ENCODE measurements at places on chromosomes 7 and 10.

- H3K4me3 ChIP-seq, result no peak overlapping the region
- H3K4me1 ChIP-seq, result no peaks in the 10 kb centered on the region
- H3K36me3 ChIP-seq, result no peaks in the 10 kb centered on the region
- no peaks in the 10 kb centered on the region for H3K27me3 ChIP-seq
These were observed 51.0 kb downstream of the ORC5 start for GRCh38 chr7:104156842-104157277.

DNA sequence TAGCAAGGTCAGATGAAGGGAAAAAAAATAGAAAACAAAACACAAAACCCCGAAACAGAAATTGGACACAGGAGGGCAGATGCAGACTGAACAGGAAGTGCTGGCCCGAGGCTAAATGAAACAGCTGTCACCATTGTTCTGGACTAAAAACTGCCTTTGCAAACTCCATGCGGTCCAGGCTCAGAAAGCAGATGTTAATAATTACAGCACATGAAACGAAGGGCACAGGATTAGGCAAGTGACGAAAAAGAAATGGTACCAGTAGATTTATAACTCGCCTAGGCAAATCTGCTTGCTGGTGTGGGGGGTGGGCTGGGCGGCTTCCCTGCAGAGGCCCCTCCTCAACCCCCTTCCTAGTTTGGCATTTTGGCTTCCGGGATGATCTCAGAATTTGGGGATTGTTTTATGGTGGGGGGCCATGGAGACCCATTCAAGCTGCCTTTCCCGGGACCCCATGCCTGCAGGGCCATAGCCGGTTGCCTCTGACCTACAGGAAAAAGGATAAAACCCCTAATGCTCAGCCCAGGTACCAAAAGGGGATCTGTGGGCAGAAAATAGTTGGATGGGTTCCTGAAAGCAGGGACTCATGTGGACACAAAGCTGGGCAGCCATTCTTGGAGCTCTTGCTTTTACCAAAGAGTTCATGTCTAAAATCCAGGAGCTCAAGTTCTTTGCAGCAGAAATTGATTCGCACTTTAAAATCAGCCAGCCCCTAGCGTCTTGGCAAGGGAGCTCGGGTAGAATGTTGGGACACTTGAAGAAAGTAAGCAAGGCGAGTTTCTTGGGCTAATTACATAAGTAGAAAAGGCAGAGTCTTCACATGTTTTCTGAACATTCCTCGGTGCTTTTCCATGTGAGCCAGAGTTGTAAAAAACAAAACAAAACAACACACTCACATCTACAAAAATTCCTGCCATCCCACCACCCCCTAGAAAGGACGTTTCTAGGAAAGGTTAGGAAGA lies 39.0 kb upstream of the EMX2 start:
- no peaks in the 10 kb centered on the region for H3K4me1 ChIP-seq
- DNase-seq, result no peak
- H3K27ac ChIP-seq, result no peak overlapping the region
- no peaks in the 10 kb centered on the region for H3K27me3 ChIP-seq
- no peak overlapping the region for H3K4me3 ChIP-seq
- H3K36me3 ChIP-seq, result no peaks in the 10 kb centered on the region

- no peaks in the 10 kb centered on the region for H3K27me3 ChIP-seq
- H3K4me3 ChIP-seq, result no peak overlapping the region
- DNase-seq, result no peak
- no peaks in the 10 kb centered on the region for H3K4me1 ChIP-seq
- no peaks in the 10 kb centered on the region for H3K36me3 ChIP-seq
These were observed 203.4 kb downstream of the IMMP2L start for GRCh38 chr7:111358915-111359314.

DNA sequence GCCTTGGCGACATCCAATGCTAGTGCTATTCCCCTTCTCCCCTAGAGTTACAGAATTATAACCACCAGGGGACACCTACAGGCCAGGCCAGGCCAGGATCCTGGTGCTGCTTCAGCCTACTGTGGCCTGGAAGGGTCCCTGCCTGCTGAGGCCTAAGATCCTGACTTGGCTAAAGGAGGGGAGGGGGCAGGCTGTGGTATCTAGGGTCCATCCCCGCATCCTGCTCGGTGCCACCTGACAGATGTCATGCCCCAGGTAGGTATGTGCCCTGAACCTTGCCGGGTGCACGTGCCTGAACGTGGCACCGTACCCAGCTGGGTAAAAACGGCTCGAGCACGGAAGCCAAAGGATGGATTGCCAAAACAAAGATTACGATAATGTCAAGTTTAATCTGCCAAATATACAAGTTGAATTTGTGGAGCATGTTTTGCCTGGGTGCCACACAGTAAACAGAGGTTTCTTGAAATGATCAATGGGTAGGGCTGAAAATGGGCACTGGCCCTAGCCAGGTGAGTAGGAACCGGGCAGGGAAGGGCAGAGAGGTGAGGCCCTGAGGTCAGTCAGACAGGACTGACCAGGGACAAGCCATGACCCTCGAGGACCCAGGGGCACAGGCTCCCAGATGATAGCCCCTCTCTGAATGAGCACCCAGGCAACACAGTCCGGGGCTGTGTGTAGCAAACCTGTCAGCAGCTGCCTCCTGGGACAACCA lies 12.6 kb downstream of the PDAP1 start:
- H3K4me3 ChIP-seq, result no peak overlapping the region
- no peak overlapping the region for H3K27ac ChIP-seq
- H3K4me1 ChIP-seq, result peaks cover 6% of the 10 kb centered on the region
- DNase-seq, result no peak
- H3K27me3 ChIP-seq, result no peaks in the 10 kb centered on the region
- H3K36me3 ChIP-seq, result peaks cover 40% of the 10 kb centered on the region

GRCh38 chr10:28236591-28236990 lies 66.3 kb downstream of the MPP7 start:
- H3K36me3 ChIP-seq, result no peaks in the 10 kb centered on the region
- H3K27ac ChIP-seq, result no peak overlapping the region
- H3K4me3 ChIP-seq, result no peak overlapping the region
- no peak for DNase-seq
- H3K27me3 ChIP-seq, result no peaks in the 10 kb centered on the region

DNA sequence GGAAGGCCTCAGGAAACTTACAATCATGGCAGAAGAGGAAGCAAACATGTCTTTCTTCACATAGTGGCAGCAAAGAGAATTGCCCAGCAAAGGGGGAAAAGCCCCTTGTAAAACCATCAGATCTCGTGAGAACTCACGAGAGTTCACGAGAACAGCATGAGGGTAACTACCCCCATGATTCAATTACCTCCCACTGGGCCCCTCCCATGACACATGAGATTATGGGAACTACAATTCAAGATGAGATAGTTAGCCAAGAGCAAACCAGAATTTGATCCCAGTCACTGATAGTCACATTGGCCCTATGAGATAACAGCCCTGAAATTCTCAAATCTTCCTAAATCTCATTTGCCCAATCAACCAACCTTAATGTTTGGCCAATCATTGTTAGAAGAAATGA lies 18.2 kb upstream of the ITPRID1 start:
- no peaks in the 10 kb centered on the region for H3K27me3 ChIP-seq
- H3K36me3 ChIP-seq, result no peaks in the 10 kb centered on the region
- no peak overlapping the region for H3K4me3 ChIP-seq
- H3K4me1 ChIP-seq, result no peaks in the 10 kb centered on the region
- DNase-seq, result no peak

- H3K4me1 ChIP-seq, result no peaks in the 10 kb centered on the region
- H3K4me3 ChIP-seq, result no peak overlapping the region
- H3K27ac ChIP-seq, result no peak overlapping the region
- no peak for DNase-seq
- no peaks in the 10 kb centered on the region for H3K27me3 ChIP-seq
These were observed 138.0 kb downstream of the FAM53B start for GRCh38 chr10:124605856-124606812.

GRCh38 chr7:86653919-86654659 lies 10.4 kb downstream of the GRM3 start:
- no peaks in the 10 kb centered on the region for H3K36me3 ChIP-seq
- DNase-seq, result no peak
- H3K4me1 ChIP-seq, result no peaks in the 10 kb centered on the region
- no peaks in the 10 kb centered on the region for H3K27me3 ChIP-seq

DNA sequence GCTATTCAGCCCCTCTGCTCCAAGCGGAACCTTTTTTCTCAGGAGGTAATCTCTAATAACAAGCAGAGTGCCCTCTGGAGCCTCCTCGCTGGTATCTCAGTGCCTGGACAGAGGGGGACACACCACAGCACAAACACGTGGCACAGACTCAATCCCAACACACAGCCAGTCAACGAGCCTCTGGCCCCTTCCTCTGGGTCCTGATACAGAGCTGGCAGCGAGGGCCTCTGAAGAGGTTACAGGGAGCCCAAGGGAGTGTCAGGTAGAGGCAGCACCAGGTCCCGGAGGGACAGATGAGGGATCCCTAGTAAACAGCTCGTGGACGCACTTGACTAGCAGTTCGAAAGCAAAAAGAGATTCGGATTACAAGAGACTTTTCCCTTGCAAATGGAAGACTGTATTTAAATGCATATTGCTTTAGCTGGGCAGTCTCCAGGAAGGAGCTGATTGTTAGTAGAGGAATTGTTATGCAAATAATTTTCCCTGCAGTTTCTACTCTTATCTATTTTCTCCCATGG lies 14.1 kb downstream of the CXCL12 start:
- peak overlapping the region; percentile 18 for H3K27ac ChIP-seq
- peaks cover 9% of the 10 kb centered on the region for H3K4me1 ChIP-seq

DNA sequence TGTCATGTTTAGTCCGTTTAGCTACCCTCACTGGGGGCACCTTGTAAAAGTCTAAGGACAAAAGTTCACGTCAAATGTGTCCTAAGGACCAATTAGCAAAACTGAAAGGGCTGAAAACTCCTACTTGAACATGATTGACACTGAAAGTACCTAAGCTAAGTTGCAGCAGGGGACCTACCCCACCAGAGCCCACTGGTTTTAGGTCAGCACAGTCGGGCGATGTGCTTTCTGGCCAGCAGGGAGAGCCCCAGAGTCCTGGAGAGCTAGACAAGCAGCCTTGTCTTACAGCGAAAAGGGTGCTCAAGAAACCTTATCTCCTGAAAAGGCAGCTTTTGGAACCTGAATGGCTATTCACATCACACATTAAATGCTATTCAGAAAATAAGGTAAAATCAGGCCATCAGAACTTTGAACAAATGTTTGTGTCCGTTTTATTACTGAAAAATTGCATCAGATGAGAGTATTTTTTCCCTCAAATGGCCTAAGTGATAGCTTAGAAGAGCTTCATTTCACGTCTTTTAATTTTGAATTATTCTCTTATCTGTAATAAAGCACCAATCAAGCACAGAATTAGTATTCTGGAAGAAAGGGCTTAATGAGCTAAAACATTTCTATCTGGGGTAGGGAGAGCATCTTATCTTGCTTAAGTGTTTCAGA lies 52.2 kb upstream of the MKI67 start:
- H3K36me3 ChIP-seq, result no peaks in the 10 kb centered on the region
- peak; percentile 41 for DNase-seq

- peaks cover 3% of the 10 kb centered on the region for H3K36me3 ChIP-seq
- no peaks in the 10 kb centered on the region for H3K27me3 ChIP-seq
- H3K27ac ChIP-seq, result no peak overlapping the region
These were observed 50.6 kb upstream of the MTURN start for GRCh38 chr7:30084212-30084611.

DNA sequence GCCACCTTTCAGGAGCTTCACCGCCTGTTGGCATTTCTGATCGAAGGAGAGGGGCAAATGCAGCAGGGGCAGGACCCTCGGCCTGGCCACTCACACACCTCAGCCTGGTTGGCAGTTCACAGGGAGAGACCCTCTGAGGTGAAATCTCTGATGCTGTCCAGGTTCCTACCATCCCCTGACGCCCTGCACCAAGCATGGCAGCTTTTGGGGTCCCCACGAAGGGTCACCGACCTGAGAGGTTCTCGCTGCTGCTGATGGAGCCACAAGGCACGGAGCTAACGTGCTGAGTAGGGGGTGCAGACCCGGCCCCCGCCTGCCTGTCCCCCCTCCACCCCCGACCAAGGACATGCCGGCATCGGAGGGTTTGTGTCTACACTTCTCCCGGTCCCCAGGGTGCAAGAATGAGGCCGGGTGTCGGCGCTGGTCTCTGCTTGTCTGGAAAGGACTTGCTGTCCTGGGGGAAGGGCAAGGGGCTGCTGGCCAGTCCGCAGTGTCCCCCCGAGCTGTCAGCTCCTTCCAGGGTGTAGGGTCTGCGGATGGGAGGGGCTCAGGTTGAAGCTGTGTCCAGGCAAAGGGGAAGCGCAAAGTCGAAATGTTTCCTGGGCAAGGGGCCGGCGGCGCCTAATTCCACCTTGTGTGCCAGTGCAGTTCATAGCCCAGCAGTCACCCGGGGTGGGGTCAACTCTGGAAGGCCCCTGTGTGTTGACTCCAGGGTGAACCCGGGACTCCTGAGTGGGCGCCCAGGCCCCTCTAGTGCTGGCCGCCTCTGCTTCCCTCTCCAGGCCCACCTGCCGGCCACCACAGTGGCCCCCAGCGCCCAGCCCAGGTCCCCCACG lies 132.6 kb downstream of the DNAJB6 start:
- H3K36me3 ChIP-seq, result peaks cover 3% of the 10 kb centered on the region
- H3K27ac ChIP-seq, result no peak overlapping the region

GRCh38 chr10:55441777-55442176 lies 640.7 kb upstream of the PCDH15 start:
- no peak overlapping the region for H3K4me3 ChIP-seq
- H3K36me3 ChIP-seq, result no peaks in the 10 kb centered on the region
- H3K27me3 ChIP-seq, result no peaks in the 10 kb centered on the region

GRCh38 chr10:8752146-8752843 lies 697.8 kb downstream of the GATA3 start:
- no peaks in the 10 kb centered on the region for H3K36me3 ChIP-seq
- no peaks in the 10 kb centered on the region for H3K4me1 ChIP-seq
- no peak overlapping the region for H3K4me3 ChIP-seq
- H3K27me3 ChIP-seq, result no peaks in the 10 kb centered on the region
- no peak for DNase-seq
- H3K27ac ChIP-seq, result no peak overlapping the region

DNA sequence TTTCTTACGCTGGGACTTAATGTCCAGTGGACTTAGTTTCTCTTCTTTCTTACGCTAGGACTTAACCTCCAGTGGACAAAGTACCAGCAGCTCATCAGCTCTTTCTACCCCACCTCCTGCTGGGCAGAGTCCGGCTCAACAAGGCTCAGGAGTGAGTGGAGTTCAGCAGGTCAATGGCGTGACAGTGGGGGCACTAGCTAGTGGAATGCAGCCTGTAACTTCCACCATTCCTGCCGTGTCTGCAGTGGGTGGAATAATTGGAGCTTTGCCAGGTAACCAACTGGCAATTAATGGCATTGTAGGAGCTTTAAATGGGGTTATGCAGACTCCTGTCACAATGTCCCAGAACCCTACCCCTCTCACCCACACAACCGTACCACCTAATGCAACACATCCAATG lies 199.7 kb downstream of the MLLT10 start:
- peaks cover 11% of the 10 kb centered on the region for H3K36me3 ChIP-seq
- no peaks in the 10 kb centered on the region for H3K4me1 ChIP-seq
- H3K4me3 ChIP-seq, result no peak overlapping the region
- no peaks in the 10 kb centered on the region for H3K27me3 ChIP-seq

- no peak overlapping the region for H3K27ac ChIP-seq
- no peaks in the 10 kb centered on the region for H3K27me3 ChIP-seq
- H3K4me3 ChIP-seq, result no peak overlapping the region
- H3K36me3 ChIP-seq, result no peaks in the 10 kb centered on the region
- no peak for DNase-seq
These were observed 42.8 kb downstream of the GLI3 start for GRCh38 chr7:42194238-42194637.

- H3K4me1 ChIP-seq, result no peaks in the 10 kb centered on the region
- no peaks in the 10 kb centered on the region for H3K36me3 ChIP-seq
- H3K27me3 ChIP-seq, result no peaks in the 10 kb centered on the region
- H3K4me3 ChIP-seq, result no peak overlapping the region
These were observed 123.0 kb upstream of the DKK1 start for GRCh38 chr10:52191049-52191448.

- no peak overlapping the region for H3K4me3 ChIP-seq
- H3K36me3 ChIP-seq, result no peaks in the 10 kb centered on the region
- DNase-seq, result no peak
- no peaks in the 10 kb centered on the region for H3K4me1 ChIP-seq
These were observed 157.8 kb upstream of the PCDH15 start for GRCh38 chr10:54958844-54959243.

Measured in iPS DF 6.9 (cell line).